NCI-H510A treated with DMSO at 0.1 percent for 48 hours (cell line): ENCODE measurements at places on chromosomes 4 and X.
A peak's percentile ranks its signal among the peaks of the same experiment; 100 is the strongest.

GRCh38 chr4:41334182-41334581 lies 77.5 kb downstream of the UCHL1 start:
- peak; percentile 85 for DNase-seq

GRCh38 chrX:119549327-119550016 lies 15.7 kb downstream of the STEEP1 start:
- no peak for DNase-seq

- DNase-seq: no peak
These were observed 87.5 kb downstream of the PPP3CA start for GRCh38 chr4:101259876-101260275.

- DNase-seq: no peak
These were observed 268.7 kb downstream of the SLC39A8 start for GRCh38 chr4:102076622-102077021.

DNA sequence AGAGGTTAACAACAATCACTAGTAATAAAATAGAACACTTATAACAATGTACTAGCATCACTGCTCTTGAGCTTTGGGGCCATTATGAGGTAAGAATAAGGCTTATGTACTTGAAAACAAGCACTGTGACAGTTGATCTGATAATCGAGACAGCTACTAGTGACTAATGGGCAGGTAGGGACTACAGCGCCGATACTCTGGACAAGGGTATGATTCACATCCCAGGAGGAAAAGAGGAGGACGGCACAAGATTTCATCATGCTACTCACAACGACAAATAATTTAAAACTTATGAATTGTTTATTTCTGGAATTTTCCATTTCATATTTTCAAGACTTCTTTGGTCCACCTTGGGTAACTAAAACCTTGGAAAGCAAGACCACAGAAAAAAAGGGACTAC lies 62.3 kb downstream of the FAM184B start:
- no peak for DNase-seq
